ENCODE measurements at places on chromosomes 5 and 9.

GRCh38 chr9:123418052-123418430 is 62.0 kb downstream of the CRB2 start:
- DNase-seq = no peak

GRCh38 chr9:2781336-2781735 is 62.6 kb downstream of the PUM3 start:
- DNase-seq = no peak

DNA sequence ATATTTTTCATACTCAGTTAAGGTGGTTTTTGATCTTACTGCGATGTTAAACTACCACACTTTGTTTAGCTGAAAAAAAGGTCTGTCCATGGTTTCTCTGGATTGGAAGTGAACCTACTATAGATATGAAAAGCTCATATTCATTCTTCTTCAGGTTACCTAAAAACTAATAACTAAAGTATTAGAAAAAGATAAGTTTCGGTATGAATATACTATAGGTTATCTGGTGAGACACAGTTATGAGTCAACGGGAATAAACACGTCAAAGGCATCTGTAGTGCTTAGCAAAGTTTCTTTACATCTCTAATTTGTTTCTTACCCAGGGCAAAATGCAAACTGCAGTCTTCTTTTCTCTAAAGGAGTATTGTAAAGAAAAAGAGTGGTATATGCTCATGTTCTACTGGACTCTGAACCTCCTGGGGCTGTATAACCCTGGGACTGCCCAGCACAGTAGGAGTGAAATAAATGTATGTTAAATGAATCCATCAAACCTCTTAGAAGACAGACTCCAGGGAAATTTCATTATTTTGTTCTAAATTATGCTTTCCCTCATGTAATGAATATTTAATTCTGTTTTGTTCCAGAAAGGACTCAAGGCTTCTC is 521.9 kb downstream of the PDE4D start:
- DNase-seq = no peak

DNA sequence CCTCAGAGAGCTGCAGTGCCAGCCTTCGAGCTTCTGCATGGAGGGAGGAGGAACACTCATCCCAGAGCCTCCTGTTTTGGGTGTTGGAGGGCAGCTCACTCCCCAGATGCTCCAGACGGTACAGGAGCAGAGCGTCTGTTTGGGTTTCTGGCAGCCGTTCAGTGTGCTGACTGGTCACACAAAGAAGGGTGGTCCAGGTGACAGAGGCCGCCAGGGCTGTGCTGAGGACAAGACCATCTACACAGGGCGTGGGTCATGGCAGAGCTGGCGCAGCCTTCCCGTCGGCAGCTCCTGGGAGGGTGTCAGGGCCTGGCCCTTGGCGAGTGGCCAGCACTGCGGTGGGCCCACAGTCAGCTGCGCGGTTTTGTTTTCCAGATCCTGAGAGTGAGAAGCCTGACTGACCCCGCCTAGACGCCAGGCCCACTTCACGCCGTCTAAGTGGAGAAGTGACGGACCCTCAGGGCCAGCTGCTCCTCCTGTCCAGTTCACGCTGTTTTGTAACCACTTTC is 131.4 kb upstream of the FAM120A start:
- no peak for DNase-seq

DNA sequence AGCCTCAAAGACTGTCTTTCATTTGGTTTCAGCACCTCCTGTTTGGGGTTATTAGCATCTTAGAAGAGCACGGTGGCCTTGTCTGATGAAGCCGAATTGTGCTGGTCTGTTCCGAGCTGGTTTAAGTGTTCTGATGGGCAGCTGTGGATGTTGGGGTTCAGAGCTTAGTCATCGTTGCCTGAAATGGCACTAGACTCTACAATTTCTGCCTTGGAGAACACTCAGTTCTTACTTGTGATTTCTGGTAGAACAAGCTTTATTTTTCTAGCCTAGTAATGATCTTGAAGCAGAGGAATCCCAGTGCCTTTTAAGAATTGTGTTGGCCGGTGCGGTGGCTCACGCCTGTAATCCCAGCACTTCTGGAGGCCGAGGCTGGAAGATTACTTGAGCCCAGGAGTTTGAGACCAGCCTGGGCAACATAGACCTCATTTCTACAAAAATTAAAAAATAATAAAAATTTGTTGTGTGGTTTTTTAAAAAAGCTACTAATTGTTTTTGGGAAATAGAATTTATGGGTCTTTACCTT is 7.8 kb downstream of the FBXW5 start:
- DNase-seq = no peak

GRCh38 chr9:70405808-70406433 is 8.5 kb downstream of the KLF9 start:
- DNase-seq = no peak

DNA sequence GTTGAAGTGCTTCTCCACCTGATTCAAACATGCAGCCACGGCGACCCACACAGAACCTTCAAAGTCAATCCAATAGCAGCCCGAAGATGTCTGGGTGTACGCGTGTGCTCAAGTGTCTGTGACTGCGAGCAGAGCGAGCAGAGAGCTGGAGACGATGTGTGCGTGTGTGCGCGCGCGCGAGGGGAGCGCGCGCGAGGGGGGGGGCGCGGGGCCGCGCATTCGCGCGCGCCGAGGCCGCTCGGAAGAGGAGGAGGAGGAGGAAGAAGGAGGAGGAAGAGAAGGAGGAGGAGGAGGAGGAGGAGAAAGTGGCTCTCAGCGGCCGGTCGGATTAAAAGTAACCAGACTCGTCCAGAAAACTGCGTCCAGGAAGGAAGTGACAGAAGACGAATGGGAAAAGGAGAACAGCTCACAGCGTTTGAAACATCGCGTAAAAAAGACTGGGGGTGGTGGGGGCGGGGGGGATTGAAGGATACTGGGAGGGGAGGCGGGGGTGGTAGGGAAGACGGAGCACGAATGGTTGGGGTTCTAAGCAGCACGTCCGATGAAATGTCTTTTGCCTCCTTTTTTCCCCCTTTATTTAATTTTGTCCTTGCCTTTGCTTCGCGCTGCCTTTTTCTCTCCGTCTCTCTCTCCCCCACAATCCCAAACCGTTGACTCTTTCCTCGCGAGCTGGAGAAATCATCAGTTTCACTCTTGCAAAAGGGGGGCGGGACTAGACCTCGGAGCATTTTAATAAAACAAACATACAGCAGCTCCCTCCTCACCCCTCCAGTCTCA is at the start of gene MEF2C:
Gene MEF2C (minus strand): TSS at position 126 of the 777 bp plus-strand sequence. CDS start 59,396 bp downstream, outside the sequence.
- DNase-seq = no peak

DNA sequence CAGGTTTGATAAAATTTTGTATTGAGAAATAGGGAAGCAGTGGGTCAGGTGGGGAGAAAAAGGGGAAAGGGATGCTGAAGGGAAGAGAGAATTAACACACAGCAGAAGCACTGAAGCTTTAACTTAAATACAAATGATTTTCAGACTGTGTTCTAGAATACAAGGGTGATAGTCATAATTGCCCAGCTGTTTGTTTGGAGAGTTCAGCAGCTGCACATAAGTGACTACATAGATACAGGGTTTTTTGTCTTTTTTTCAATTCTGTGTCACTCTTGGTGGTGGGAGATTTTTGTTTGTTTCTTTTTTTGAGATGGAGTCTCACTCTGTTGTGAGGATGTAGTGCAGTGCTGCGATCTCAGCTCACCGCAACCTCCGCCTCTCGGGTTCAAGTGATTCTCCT is 590.4 kb upstream of the SEMA6A start:
- DNase-seq = no peak

DNA sequence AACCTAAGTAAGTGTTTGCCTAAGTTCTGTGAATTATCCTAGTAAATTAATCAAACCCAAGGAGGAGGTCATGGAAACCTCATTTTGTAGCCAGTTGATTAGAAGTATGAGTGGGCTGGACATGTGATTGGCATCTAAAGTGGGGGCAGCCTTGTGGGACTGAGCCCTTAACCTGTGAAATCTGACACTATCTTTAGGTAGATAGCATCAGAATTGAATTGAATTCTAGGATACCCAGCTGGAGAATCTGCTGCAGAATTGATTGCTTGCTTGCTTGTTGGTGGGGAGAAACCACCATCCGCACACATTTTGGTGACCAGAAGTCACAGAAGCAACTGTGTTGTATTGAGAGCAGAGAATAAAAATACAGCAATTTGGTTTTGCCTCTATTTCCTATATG is 97.0 kb downstream of the FBXL7 start:
- DNase-seq = no peak

DNA sequence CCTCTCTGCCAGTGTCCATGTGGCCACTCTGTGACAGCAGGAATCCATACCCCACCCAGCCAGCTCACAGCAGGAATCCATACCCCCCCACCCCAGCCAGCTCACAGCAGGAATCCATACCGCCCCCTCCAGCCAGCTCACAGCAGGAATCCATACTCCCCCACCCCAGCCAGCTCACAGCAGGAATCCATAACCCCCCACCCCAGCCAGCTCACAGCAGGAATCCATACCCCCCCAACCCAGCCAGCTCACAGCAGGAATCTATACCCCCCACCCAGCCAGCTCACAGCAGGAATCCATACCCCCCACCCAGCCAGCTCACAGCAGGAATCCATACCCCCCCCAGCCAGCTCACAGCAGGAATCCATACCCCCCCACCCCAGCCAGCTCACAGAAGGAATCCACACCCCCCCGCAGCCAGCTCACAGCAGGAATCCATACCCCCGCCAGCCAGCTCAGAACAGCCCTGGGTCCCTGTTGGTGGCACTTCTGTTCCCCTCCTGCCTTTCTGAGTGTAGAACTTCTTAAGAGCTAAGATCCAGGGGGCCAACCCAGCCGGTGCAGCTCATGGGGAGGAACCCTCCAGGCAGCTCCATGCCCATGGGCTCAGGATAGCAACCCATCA is 8.4 kb upstream of the RXRA start:
- no peak for DNase-seq

- no peak for DNase-seq
These were observed 51.2 kb downstream of the CXXC5 start for GRCh38 chr5:139699351-139699750.

DNA sequence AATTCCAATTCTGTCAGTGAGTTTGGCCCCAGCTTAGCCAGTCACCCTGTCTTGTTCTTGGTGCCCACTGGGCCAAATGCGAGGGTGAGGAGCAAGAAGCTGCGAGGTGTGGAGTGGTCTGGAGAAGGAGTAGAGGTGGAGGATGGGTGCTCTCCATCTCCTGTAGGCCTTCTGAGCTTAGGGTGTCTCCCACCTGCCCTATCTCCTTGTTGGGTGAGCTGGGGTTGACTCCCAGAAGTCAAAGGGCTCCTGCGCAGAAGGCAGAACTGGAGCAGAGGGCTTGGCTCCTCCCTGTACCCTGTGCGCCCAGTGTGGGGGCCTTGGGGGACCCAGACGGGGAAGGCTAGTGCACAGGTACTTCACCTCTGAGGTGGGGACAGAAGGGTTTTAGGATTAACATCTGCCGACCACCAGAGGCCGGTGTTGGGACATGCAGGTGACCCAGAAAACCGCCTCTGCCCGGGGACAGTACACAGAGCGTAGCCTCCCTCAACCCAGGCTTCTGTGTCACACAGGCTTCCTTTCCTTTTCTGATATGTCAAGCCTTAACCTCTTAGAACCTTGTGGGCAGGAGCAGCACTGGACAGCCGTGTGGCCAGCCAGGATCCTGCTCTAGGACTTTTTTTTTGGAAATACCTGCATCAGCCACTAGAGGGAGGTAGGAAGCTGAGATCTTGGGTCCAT is 16.9 kb downstream of the IL5 start:
- no peak for DNase-seq

GRCh38 chr9:75712700-75713099 is 177.8 kb upstream of the PCSK5 start:
- DNase-seq = no peak

DNA sequence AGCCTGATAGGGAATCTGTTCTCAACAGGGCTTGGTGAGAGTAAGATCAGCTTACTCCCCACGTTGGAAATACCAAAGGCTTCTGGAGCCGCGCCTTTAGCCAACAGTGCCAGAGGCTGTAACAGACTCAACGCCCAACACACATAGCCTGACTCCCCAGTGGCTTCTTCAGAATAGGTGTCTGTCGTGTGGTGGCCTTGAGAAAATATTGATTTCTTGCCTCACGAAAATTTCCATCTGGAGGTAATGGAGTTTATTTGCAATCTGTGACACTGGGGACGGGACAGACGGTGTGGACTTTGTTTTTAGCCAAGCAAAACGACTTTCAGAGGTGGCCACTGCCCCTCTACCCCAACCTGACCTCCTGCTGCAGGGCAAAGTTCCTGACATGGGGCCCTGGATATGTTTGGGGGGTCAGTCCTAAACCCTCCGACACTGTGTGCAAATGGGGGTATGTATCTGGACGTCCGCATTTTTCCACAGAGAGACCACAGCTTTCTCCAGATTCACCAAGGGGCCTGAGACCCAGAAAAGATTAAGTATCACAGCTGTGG is 189.3 kb downstream of the CDK5RAP2 start:
- DNase-seq = no peak

GRCh38 chr5:66795682-66796081 is 199.5 kb downstream of the MAST4 start:
- no peak for DNase-seq
